Activated gamma-delta T cell treated with anti-CD3 and anti-CD28 coated beads, Interleukin-2, amount 50 U/mL, for 16 hours (primary cell): ENCODE measurements at places on chromosomes 1 and 21.

- no peak for DNase-seq
These were observed 52.9 kb upstream of the ZNF326 start for GRCh38 chr1:89942014-89942413.

DNA sequence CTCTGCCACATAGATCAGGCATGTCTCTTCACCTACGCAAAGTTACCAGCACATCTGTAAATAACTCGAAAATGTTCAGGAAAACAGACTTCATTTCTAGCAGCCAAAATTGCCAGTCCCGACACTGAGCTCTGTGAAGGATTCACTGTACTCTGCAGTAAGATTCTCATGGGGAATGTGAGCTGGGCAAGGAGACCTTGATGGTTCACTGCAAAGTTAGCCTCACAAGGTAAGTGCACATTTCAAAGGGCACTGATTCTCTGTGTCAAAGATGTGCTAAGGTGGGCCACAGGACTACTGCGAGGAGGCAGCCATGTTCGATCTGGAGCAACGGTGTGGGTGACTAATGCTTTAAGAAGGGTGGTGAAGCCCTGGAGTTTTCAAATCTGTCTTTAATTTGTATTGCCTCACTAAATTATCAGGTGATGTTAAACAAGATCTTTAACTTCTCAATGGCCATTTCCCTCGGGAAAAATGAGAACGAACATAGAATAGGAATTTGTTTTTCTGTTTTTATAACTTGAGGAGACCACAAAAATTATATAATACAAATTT, 25.2 kb downstream of the STPG1 start:
- no peak for DNase-seq

- no peak for DNase-seq
These were observed 3.2 kb downstream of the EVA1C start for GRCh38 chr21:32415451-32416398.

GRCh38 chr21:33968995-33969348, 53.4 kb upstream of the ATP5PO start:
- DNase-seq: no peak

DNA sequence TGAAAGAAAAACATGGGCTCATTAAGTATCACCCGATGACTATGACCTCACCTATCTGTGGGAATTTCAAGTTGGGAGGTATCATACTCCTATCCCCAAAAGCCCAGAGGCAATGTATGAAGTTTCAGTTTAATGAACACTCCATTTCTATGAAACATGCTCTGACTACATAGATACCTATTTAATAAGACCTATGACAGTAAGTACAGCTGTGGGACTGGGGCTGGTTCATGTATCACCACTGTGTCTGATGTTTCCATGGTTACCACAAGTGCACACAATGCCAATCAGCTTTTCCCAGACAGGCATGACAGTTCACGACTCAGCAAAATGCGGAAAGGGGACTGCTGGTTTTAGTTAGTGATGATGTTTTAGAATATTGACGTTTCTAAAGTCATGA, 167.7 kb downstream of the SIPA1L2 start:
- DNase-seq: no peak

DNA sequence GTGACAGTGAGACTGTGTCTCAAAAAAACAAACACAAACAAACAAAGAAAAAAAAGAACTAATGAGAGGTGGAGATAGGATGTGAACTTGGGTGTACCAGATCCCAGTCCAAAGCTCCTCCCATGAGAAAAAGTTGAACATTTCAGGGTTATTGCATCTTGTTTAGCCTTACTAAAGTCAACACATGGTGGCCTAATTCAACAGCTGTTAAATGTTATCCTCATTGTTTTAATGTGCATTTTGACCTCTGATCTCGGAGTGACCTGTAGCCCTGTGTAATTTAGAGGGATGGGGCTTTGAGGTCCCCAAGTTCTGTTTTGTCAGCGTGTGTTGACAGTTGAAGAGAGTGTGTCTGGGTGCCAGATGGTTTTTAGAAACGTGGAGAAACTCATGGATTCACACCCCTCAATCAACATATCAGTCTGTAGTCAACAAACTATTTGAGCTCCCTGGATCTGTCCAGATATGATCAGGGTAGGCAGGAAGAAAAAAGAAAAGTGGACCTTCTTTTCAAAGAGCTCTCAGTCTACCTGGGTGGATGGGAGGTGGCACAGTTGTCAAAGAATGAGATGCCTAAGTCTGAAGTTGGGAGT, 34.7 kb downstream of the PTPRU start:
- DNase-seq: no peak

DNA sequence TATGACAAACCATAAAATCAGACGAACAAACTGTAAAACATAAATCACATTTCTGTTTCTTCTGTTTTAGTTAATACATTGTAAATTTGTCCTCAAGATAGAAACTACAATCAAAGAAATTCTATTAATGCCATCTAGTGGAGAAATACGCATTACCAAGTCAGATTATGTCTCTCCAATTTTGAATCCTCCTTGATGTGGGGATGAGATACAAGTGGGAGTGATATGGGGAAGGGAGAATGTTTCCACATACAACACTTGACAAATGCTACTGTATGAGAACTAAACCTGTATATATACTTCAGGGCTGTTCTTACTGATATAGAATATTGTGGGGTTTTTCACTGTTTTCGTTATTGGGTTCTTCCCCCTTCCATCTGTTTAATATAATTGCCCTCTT, 2.6 kb downstream of the HFM1 start:
- DNase-seq: no peak

DNA sequence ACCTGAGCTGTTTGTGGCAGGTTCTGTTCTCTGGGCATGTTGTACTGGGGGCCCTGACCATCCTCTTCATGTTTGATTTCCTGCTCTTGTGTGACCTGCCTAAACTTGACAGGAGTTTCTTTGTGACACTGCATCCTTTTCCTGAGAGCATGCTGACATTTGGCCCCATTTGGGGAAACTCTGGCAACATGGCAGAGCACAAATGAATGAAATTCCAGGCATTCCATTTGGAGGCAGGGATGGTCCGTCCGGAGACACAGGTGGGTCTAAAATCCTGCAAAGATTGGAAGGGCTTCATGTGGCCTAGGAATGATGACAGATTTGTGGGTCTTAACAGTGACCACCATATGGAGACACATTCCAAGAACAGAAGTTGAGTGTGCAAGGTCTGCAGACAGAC, 184.0 kb downstream of the FCRL5 start:
- DNase-seq: no peak

GRCh38 chr1:194709439-194709838, 1523.0 kb upstream of the B3GALT2 start:
- no peak for DNase-seq

- DNase-seq: no peak
These were observed 413.9 kb downstream of the RPS6KC1 start for GRCh38 chr1:213464786-213465460.

GRCh38 chr1:75985827-75986226, 53.6 kb upstream of the ASB17 start:
- DNase-seq: no peak

DNA sequence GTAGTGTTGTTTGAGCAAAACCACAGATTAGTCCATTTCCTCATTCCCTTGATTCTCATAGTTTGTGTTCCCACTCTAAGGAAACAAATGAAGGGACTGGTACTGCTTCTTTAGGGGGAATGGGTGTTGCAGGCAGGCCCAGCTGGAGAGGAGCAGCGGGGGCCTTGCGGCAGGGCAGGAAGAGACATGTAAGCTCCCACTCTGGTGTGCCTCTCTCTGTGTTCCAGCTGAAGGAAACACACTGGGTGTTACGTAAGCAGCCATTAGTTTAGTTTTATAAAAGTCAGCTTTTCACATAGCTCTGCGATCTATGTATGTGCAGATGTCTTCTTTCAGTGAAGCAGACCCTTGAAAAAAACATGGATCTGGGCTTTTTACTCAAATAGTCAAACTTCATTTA, 99.5 kb downstream of the CACHD1 start:
- no peak for DNase-seq

- no peak for DNase-seq
These were observed 1679.7 kb upstream of the B3GALT2 start for GRCh38 chr1:194866153-194866552.

- DNase-seq: no peak
These were observed 124.7 kb downstream of the TYW3 start for GRCh38 chr1:74857676-74858075.

DNA sequence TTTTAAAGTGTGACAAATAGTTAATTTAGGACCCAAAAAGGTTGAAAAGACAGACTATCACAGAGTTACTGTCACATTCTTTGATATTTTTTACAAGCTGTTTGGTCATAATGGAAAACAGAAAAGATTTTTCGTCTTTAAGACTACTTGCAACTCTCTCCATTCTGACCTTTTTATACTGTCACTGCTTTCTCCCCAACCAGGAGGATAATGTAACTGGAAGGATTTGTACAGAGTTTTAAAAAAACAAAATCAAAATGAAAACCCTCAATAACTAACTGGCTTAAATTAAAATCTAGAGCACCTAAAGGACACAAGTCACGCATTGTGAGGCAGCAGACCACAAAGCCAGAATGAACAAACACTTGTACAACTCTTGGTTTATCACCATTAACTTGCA, 257.7 kb downstream of the FAF1 start:
- DNase-seq: no peak

GRCh38 chr1:175172503-175172902, 20.1 kb downstream of the KIAA0040 start:
- DNase-seq: no peak

DNA sequence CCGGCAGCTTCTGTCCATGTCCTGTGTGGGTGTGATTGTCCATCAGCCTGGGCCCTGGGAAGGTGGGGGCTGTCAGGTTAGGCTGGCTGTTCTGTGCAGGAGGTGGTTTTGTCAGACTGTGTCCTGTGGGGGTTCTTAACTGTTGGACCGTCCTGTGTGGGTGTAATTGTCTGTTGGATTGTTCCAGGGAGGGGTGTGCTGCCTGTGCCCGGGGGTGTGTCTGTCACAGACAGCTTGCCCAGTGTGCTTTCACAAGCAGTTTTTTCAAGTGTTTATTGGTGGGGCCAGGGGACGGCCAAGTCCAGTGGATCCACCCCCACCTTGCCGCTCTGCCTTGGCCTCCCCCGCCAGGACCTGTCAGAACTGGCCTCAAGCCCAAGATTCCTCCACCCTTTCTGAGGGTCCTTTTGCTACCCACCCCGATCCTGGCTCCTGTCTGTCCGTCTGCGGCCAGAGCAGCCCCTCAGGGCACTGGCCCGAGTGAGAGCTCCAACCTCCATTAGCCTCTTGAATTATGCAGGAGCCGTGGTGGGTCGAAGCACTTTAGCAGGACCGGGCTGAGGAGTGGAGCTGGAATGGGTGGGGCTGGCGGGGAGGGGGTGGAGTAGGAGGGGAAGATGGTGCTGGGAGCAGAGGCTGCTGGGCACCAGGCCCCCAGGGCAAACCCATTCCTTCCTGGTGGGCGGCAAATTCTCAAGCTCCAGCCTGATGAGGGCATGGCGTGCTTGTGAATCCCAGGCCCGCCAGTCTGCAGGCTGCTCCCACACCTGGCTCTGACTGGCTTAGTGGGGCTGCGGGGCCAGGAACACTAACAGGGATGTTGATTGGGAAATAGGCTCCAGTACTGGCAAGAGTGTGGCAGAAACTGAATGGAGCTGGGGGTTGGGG, 47.2 kb downstream of the PTPRF start:
- no peak for DNase-seq

DNA sequence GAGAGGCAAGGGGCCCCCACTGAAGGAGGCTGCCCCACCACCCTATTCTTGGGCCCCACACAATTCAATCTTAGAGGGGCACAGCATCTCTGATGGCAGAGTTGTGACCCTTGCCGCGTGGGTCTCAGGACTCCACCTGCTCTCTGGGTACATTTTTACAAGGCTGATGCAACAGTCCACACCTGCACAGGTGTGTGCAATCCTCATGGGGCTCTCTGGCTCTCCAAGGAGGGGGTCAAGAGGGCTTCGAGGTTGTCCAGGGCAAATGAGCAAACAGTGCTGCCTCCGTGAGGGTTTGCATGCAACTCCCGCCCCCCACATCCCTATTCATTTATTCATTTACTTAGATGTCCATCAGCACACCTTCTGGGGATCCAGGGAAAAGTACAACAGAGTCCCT, 81.6 kb upstream of the IFFO2 start:
- no peak for DNase-seq

DNA sequence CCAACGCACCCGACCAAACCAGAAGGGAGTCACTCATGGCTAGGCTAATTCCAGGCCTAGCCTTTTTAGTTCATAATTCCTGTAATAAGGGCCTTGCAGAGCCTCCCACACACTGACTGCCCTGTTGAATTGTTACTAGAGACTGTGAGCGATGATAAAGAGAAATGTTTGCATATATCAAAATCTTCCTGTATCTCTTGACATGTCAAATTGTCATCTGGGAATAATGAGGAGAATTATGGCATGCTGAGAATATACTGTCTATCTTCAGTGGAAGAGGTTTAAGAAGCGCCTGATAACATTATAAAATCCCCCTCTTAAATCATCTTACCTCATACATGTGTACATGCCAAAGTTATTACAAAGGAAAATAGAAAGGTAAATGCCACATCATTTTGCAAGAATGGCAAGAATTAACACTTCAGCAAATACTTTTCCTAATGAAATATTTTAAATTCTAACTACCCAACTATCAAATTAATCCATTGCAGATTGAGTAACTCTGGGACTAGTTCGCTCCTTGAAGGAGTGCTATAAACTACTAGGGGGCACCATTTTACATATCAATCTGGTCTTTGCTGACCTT, 144.1 kb downstream of the CENPF start:
- DNase-seq: no peak

- DNase-seq: no peak
These were observed 60.2 kb downstream of the DAB1 start for GRCh38 chr1:57363643-57364042.

- no peak for DNase-seq
These were observed 37.1 kb upstream of the TRIM67 start for GRCh38 chr1:231124746-231125145.

- DNase-seq: no peak
These were observed 31.0 kb upstream of the MAN1A2 start for GRCh38 chr1:117336088-117336817.

GRCh38 chr1:246492611-246493245, 14.4 kb downstream of the SMYD3 start:
- no peak for DNase-seq

DNA sequence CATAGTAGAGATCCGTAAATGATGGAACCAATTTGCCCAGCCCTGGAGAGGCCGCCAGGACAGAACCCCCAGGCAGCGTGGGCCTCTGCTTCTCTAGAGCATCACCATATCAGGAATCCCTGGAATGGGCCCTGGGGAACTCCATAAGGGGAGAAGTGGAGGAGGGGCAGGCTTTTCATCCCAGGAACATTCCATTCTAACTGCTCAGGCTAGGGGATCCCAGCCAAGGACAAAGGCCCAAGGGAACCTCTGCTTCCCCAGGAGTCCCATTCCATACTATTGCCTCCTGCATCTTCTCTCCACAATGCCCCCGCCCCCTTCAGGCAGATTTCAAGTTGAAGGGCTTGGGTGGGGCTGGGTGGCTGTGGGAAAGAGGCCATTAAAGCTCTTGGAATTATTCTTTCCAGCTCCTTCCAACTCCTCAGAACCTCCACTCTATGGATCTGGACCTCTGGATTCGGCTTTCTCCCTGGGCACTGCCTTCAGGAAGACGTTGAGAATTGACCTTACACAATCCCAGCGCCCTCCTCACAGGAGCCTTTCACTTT, 6.0 kb downstream of the TRNP1 start:
- no peak for DNase-seq
